NCI-H2081 (cell line): ENCODE measurements at places on chromosomes 5 and 9.

- DNase-seq, result no peak
These were observed 821.3 kb upstream of the TYRP1 start for GRCh38 chr9:11871852-11872251.

- DNase-seq, result no peak
These were observed 62.4 kb downstream of the MARCHF3 start for GRCh38 chr5:126967808-126968466.

GRCh38 chr9:121619545-121620324, 31.7 kb upstream of the DAB2IP start:
- DNase-seq, result no peak

DNA sequence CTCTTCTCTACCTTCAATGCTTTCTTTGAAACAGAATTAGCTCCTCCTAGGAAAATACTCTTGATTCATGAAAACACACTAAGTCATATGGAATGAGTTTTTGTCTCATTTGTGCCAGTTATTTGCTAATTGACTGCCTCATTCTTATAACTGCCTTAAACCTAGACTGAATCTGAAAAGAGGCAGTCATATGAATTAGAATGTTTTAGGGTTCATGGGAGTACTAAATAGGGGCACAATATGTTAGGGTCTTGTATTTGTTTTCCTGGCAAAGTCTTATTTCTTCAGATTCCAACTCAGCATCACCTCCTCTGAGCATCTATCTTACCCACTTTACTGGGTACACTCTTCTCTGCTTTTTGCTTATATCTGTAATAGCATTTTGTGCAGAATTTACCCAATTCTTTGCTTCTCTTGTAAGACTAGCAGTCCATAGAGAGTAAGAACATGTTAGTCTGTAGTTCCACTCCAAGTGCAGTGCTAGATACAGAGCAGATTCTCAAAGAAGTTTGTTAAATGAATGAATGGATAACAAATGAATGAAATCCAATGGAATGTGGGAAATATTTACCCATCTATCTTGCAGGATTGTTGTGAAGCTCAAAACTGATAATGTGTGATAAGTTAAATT, 43.9 kb upstream of the ALDH1A1 start:
- no peak for DNase-seq

GRCh38 chr5:73799401-73799972, 173.5 kb downstream of the ARHGEF28 start:
- no peak for DNase-seq

GRCh38 chr5:74433896-74434829, 206.4 kb downstream of the ENC1 start:
- DNase-seq, result no peak

GRCh38 chr9:101462558-101462957, 27.0 kb upstream of the ALDOB start:
- DNase-seq, result no peak

DNA sequence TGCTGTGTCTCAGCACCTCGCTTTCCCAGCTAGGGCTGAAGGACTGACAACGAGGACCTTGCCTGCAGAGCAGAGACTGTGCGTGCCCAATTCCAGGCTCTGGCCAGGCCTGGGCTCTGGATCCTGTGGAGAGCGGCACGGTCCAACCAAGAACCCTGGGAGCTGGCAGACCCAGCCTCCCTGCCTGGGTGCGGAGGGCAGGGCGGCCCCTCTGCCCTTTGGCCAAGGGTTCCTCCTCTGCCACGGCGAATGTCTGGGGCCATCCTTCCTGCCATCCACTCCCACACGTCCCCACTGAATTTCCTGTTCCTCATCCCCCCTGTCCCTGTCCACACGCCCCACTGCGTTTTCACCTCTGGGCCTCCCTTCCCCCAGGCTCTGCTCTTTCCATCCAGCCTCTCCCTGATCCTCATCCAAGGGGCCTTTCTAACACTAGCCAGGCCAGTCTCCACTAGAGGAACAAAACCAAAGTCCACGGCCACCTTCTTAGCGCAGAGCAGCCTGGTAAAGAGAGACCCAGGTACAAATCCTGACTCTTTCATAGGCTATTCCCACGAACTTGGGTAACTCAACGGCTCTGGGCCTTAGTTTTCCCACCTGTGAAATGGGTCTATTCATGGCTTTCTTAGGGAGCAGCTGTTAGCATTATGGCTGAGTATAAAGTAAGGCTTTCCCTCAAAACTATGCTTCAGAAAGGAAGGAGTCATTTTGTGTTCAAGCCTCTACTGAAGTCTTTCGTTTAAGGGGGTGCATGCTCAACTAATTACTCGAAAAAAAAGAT, 95.5 kb upstream of the PHYKPL start:
- DNase-seq, result no peak

DNA sequence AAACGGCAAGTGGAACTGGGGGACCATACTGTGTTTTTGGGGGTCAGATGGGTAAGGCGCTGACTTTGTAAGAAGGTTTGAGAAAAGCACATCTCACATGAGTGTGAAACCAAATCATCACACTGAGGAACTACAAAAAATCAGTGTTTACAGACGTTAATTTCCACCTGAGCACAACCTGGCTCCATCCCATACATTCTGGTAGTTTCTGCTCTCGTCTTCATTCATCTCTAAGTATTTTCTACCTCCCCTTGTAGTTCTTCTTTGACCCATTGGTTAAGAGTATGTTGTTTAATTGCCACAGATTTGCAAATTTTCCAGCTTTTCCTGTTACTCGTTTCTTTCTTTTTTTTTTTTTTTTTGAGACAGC, 8.9 kb upstream of the DPP7 start:
- no peak for DNase-seq

DNA sequence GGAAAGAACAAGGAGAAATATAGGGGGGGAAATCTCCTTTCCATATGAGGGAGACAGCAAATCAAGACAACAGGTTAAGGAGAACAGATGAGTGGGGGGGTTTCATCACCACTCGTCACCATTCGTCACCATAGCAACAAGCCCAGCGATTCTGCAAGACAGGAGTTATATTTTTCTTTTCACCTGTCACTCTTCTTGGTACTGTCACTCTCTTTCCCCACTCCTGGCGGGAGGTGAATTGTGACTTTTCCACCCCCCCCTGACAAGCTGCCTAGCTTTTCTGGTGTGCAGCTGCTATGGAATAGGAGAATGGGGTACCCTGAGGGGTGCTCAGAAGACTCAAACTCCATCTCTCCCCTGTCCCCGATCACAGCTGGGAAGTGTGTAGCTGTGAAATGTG, 239.9 kb downstream of the FAM114A2 start:
- DNase-seq, result no peak

DNA sequence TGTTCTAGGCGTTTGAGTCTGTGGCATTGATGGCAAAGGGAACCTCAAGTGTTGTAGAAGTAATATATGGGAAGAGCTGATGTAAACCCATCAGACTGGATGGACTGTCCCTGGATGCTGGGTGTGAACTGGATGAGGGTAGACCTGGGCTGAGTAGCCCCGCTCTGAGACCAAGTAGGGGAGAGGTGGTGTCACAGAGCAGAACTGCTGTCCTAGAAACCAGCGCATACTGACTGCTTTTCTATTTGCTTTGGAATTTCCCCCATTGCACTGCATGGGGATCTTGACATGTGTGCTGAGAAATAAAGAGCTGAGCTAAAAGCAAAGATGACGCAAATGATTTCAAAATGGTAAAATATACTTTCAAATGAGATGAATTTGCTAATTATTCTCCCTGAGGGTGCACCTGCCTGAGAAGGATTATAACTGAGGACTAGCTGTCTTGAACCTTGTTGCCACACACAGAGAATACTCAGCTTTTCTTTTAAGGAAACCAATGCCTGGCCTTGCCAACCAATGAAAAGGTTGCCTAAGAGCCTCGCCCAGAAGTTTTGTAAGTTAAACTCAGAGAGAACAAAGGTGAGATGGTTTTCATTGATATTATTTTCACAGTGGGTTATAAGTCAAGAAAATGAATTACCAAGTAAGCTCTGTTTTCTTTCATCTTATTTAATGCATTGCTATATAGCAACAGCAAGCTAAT, 44.8 kb downstream of the NIM1K start:
- DNase-seq, result no peak

DNA sequence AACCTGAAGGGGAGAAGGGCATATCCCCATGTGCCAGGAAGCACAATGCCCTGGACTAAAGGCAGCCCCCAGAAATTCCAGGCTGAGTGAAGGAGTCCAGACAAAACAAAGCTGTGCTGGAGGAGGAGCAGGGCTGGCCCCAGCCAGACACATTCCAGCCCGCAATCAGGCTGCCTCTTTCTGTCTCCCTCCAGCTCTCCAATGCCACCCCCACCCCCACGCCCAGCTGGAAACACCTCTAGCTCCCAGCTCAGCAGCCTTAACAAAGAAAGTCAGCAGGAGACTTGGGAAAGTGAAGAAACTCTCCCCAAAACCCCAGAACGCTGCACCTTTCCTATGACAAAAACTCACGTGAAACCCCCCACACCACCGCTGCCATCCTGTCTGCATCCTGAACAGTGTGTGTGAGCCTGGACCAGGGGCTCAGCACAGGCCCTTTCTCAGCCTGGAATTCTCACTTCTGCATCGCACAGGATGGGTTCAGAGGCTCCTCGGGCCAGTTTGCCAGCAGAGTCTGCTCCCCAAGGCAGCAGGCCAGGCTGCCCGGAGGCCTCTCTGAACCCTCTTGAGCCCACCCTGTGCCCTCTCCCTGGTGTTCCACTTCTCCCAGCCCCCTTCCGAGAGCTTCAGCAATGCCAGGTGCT, 96.2 kb upstream of the ICE1 start:
- DNase-seq, result no peak

- DNase-seq, result no peak
These were observed 141.6 kb upstream of the IL12B start for GRCh38 chr5:159471904-159472303.

GRCh38 chr5:155480731-155481131, 467.2 kb downstream of the KIF4B start:
- no peak for DNase-seq

GRCh38 chr5:100667161-100667630, 132.0 kb downstream of the FAM174A start:
- DNase-seq, result no peak

- no peak for DNase-seq
These were observed 345.6 kb upstream of the ACTBL2 start for GRCh38 chr5:57828221-57828620.

- no peak for DNase-seq
These were observed 58.0 kb upstream of the RPL26L1 start for GRCh38 chr5:172901012-172901780.

GRCh38 chr9:36120705-36121104, 15.8 kb upstream of the GLIPR2 start:
- DNase-seq, result no peak

DNA sequence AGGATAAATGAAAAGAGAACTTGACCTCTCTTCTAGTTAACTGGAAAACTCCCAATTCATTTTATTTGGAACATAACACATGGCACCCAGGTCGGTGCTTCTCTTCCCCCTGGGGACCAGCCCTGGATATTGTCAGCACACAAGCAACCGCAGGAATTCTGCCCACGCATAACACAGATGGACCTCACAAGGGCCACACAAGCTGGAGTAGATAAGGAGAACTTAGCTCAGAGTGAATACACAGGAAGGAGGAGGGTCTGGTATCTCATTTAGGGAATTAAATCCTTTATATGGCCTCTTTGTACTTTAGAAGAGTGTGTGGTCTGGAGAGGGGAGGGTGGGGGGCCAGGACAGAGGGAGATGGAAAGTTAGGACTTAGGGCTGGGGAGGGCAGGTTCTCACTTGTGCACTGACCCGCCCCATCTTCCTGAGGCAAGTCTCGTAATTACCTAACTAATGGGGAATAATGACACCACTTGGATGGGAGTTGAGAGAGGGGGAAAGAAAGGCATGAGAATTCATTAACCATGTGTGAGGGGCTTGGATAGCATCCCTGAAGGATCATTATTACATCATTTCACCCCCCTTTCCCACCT, 341.2 kb upstream of the WWC1 start:
- no peak for DNase-seq

GRCh38 chr5:38827525-38827924, 18.3 kb upstream of the OSMR start:
- DNase-seq, result no peak

GRCh38 chr9:105475302-105475701, 27.5 kb downstream of the FSD1L start:
- DNase-seq, result no peak

GRCh38 chr9:97930972-97931371, 7.0 kb downstream of the HEMGN start:
- no peak for DNase-seq

DNA sequence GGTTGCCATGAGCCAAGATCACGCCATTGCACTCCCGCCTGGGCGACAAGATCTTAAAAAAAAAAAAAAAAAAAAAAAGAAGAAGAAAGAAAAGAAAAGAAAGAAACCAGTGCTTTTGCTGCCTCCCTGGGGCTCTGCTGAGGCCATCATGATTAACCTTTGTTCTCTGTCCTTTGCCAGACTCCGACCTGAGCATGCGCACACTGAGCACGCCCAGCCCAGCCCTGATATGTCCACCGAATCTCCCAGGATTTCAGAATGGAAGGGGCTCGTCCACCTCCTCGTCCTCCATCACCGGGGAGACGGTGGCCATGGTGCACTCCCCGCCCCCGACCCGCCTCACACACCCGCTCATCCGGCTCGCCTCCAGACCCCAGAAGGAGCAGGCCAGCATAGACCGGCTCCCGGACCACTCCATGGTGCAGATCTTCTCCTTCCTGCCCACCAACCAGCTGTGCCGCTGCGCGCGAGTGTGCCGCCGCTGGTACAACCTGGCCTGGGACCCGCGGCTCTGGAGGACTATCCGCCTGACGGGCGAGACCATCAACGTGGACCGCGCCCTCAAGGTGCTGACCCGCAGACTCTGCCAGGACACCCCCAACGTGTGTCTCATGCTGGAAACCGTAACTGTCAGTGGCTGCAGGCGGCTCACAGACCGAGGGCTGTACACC, 251.7 kb downstream of the MARCHF11 start:
- DNase-seq, result no peak

- no peak for DNase-seq
These were observed 214.1 kb downstream of the HSPA4 start for GRCh38 chr5:133265720-133266526.

- no peak for DNase-seq
These were observed 4.3 kb upstream of the C7 start for GRCh38 chr5:40904994-40905306.

- DNase-seq, result no peak
These were observed 140.8 kb upstream of the TBC1D2 start for GRCh38 chr9:98396236-98396635.
